T-helper 1 cell (primary cell): ENCODE measurements at places on chromosomes 5 and 9.

DNA sequence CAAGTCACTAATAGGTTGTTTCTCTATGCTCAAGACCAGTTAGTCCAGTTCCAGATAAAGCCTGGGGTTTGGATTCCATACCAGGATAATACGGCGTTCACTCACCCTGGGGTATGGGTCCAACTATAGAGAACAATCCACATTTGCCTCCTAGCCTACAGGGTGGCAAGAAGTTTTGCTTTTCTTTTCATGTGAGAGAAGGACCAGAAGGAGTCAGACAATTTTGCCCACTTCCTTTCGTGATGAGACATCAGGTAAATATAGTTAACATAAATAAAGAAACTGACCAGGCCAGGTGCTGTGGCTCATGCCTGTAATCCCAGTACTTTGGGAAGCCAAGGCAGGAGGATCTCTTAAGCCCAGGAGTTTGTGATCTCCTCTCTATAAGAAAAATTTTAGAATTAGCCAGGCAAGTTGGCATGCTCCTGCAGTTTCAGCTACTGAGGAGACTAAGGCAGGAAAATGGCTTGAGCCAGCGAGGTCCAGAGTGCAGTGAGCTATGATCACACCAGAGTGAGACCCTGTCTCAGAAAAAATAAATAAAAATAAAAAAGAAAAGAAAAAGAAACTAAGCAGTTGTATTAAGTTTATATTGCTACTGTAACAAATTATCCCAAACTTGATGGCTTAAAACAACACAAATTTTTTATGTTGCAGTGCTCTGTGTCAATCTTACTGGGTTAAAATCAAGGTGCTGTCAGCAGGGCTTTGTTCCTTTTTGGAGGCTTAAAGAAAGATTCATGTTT is 7.5 kb upstream of the REEP5 start:
- DNase-seq: no peak

DNA sequence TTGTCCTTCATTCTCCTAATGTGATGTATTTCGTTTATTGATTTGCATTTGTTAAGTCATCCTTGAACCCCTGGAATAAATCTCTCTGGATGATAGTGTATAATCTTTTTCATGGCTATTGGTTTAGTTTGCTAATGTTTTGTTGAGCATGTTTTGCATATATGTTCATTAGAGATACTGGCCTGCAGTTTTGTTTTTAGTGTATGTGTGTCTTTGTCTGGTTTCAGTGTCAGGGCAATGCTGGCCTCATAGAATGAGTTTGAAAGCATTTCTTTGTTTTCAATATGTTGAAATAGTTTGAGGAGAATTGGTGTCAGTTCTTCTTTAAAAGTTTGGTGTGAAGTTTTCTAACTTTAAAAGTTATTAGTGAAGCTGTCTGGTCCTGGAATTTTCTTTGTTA is 149.6 kb upstream of the ATP10B start:
- DNase-seq: no peak

DNA sequence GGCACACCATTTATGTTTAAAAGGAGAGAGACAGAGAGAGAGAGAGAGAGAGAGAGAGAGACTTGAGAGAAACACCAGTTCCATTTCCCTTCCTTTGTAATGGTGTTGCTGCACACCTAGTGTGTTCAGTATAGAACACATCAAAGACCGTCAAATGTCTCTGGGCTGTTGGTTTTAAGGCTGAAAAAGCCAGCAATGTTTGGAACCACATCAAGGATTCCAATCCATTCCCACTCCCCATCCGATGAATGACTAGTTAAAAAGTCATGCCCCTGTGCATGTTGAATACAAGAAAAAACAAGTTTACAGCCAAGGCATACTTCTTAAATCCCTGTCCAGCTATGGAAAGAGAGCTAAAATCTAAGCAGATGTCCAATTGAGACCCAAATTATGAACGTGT is 83.0 kb upstream of the IFNE start:
- no peak for DNase-seq

DNA sequence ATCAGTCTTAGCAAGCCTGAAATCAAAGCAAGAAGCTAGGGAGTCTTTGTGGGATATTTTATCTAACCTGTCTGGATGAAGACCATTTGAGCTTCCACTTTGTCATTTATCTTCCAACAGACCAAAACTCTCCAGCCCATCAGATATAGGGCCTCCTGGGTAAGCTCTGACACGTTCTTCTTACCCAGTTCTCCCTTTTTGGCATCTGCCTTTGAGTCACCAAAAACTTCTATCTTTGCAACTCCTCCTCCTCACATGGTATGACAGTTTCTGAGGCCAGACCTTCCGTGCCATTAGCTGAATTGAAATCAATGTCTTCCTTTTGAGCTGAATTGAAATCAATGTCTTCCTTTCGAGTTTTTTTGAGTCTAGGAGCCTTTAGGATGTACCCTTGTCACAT is 156.6 kb upstream of the SPRY4 start:
- no peak for DNase-seq

GRCh38 chr5:128192368-128192767 is 108.8 kb downstream of the SLC12A2 start:
- DNase-seq: no peak

DNA sequence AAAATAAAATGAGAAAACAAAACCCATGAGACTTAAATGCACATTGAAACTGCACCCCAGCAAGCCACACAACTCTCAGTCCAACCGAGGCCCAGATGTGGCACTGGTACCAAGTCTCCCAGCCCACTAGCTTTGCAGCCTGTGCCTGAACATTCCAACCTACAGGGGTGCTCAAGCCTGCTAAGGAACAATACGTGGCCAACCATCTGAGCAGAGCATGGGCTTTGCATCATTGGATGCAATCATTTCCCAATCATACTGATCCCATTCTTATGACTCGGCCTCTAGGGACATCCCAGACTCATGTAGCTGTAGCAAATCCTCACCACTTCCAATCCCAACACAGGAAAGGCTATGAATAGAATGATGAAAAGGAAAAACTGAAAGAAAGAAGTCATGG is 297.2 kb downstream of the SPOCK1 start:
- DNase-seq: no peak

GRCh38 chr5:72883850-72884249 is 67.4 kb downstream of the TNPO1 start:
- DNase-seq: no peak

DNA sequence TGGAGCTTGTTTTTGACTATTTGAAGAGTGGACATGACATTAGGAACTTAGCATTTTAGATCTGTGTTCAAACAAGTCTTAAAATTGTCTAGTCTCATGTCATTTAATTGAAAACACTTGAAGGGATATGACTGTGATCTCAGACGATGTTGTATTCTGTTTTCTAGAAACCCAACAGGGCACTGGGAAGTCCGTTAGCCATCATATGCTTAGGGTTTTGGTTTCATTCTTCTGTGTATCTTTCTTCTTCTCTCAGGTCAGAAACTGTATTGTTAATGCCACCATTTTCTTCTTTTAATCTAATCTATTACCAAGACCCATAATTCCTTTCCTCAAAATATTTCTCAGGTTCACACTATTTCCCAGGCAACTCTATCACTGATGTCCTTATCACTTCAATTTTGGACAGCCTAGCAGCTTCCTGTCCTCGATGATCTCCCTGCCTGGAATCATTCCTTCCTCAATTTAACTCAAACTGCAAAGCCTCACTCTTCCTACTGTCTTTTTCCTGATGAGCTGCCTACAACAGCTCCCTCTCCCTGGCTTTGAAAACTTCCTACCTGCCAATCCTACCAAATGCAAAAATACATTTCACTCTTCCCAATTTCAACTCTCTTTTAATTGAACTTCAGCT is 77.7 kb downstream of the MEF2C start:
- no peak for DNase-seq
